Immature natural killer cell (primary cell): ENCODE measurements at places on chromosomes 3 and 15.

DNA sequence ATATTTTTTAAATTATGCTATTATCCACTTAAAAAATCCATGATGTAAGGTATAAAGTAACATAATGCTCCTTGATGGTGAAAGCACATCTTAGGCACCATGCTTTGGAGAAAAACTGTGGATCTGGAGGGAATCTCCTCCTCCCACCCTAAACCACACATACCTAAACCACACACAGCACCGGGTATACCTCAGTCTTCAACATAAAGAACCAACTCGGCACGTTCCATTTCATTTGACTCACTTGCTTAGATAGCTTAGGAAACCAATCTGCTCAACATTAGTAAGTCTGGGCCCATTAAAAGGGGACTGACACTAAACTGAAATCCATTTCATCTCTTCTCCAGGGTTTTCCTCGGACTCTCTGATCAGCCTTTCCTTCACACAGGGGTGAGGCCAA lies 945.7 kb upstream of the CFAP20DC start:
- DNase-seq: no peak

- peak; percentile 50 for DNase-seq
These were observed 16.1 kb downstream of the CD276 start for GRCh38 chr15:73700041-73700842.

DNA sequence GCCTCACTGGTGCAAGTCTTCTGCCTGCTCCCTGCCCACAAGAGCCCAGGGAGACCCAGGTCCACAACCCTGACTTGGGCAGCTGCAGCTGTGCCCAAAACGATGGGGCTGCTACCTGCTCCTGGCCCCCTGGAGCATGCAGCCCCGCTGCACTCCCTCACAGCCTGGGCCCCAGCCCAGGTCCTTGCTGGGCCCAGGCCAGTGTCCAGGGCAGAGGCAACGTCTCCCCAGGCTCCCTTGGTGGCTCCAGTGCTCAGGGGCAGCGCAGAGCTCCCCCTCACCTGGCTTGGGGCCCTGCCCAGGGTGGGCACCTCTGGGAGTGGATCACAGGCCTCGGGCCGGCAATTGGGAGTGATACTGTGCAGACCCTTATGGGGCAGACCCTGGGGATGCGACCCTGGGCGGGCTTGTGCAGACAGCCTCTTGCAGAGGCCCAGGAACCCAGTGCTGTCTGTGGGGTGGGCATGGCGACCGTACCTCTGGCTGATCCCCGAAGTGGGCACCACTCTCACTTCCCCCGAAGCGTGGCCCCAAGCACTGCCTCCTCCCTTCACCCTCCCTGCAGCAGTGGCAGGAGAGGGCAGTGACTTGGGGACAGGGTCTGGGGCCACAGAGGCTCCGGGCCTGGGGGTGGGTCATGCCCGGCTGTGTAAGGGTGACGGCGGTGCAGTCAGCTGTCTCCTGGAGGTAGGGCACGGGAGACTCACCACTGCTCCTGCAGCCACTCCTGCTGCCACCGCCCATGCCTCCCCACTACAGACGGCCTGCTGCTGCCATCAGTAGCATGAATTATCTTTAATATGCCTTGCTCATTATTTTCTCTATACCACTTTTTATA lies 255.9 kb downstream of the DOCK3 start:
- no peak for DNase-seq

- DNase-seq: no peak
These were observed 55.4 kb downstream of the AGBL1 start for GRCh38 chr15:86135041-86135440.
